Peyer's patch (tissue), 4 donors: ENCODE measurements at places on chromosomes 16 and 17. TPM values are rescaled to one million over a fixed set of nuclear protein-coding genes. Genes with fewer than 3 reads are reported as not detected.
A peak's percentile ranks its signal among the peaks of the same experiment; 100 is the strongest.

PLEKHH3 gene
- 14.0 TPM for total RNA-seq

ADAP2 gene
- total RNA-seq: 1.6 TPM

ASB16 gene
- not detected for total RNA-seq

DNA sequence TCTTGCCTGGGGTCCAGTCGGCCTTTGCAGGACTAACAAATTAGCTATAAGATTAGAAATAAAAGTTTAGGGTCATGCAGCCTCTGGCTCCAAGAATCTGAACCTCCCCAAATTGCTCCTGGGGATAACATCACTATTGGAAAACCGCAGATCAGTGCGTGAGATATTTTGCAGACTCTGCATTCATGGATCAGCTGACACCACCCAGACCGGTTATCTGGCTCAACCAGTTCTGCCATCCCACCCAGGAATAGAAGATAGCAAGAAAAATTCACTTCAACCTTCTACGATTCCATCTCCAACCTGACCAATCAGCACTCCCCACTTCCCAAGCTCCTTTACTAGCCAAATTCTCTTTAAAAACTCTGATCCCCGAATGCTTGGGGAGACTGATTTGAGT lies 4.3 kb upstream of the PGS1 start:
- no peak for DNase-seq
- peaks cover 5% of the 10 kb centered on the region for H3K4me1 ChIP-seq
- no peak overlapping the region for H3K27ac ChIP-seq
- no peaks in the 10 kb centered on the region for H3K36me3 ChIP-seq
- H3K27me3 ChIP-seq: no peaks in the 10 kb centered on the region

DNA sequence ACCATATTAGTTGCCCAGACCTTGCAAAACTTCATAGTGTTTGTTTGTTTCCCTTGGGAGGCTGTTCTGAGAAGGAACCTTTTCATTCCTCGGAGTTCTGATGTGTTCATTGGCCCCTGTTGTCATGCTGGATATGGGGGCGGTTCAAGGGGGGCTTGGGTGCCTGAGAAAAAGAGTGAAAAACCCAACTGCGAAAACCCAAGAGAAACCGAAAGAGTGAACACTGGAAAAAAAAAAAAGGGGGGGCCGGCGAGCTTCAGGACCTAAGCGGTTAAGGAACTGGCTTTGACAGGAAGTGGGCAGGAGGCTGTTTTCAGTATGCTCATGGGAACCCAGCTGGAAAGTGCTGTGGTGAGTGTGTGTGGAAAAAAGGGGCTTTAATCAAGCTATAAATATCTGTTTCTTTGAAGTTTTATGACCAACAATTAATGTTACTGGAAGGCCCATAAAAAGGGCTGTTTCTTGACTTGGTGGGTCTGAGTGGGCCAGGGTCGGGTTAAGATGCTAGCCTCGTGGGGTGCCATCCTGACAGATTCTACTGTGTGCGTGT lies 510.7 kb downstream of the MAF start:
- peaks cover 18% of the 10 kb centered on the region for H3K4me1 ChIP-seq
- no peak overlapping the region for H3K27ac ChIP-seq
- peak overlapping the region; percentile 20 for H3K4me3 ChIP-seq
- no peaks in the 10 kb centered on the region for H3K27me3 ChIP-seq
- no peaks in the 10 kb centered on the region for H3K36me3 ChIP-seq
- DNase-seq: peak; percentile 63

DNA sequence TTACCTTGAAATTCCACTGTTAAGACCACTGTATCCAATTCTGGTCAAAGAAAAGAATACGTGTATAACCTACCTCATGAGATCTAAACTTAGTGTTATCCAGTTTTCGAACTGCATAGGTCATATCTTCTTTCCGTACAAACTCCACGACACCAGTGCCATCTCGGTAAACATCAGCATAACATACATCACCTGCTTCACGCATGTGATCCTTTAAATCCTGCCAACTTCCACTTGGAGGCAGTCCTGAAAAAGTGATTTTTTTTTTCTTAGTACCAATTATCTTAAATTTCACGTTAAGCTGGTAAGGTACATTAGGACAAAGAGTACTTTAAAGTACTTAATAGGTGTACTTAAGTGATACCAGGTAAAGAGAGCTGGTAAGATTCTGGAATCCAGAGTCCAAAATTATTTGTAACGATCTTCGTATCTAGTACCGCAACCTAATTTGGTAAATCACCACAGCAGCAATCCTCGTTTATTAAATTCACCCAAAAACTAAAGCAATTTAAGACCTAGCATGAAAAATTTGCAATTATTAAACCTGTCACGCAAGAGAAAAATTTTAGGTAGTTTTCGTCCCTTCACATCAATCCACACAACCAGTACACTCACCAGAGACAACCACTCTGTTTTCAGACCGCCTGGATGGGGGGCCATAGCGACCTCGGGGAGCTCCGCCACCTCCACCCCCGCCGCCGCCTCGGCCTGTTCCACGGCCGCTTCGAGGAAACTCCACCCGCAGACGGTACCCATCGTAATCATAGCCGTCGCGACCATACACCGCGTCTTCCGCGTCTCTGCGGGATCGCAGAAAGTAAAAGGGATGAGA lies 1.1 kb downstream of the SRSF1 start:
- no peaks in the 10 kb centered on the region for H3K4me1 ChIP-seq
- H3K36me3 ChIP-seq: peaks cover 43% of the 10 kb centered on the region
- no peak for DNase-seq
- H3K27ac ChIP-seq: peak overlapping the region; percentile 98
- peak overlapping the region; percentile 80 for H3K4me3 ChIP-seq

GRCh38 chr17:50806141-50806643 lies 29.2 kb upstream of the WFIKKN2 start:
- DNase-seq: no peak
- no peak overlapping the region for H3K4me3 ChIP-seq
- no peak overlapping the region for H3K27ac ChIP-seq

DNA sequence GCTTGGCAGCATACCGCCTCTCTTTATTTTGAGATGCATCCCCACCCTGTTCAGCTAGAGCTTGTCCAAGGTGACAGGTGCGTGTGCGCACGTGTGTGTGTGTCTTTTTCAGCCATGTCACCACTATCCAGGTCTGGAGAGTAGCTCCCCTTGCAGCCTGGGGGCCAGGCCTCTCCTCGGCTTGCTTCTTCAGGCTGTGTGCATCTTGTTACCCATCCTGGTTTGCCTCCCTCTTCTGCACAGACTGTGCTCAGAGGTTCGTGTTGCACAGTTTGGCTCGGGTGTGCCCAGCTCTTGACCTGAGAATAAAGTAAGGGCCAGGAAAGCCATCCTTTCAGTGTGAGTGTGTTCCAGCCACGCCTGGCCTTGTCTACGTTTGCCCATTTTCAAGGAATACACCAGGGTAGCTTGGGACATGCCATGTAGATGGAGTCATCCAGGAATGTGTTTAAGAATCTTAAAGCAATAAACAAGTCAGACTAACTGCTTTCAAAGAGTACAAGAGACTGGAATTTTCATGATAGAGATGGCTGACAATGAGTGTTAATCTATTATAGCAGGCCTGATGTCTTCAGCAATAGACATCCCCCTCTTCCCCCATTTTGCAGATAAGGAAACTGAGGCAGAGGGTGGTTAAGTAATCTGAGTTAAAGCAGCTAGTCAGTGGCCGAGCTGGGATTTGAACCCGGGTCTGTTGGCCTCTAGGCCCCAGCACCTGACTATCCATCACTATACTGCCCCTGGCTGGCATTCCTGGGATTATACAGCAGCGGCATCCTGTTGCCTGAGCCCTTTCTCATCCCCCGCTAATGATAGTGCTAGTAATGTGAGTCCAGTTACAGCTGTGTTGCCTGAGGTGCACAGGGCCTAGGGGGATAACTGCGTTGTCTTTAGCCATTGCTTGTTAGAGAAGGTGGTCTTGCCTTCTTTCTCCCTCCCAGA lies 77.9 kb downstream of the KSR1 start:
- no peak for DNase-seq
- H3K27me3 ChIP-seq: no peaks in the 10 kb centered on the region
- no peak overlapping the region for H3K4me3 ChIP-seq

DNA sequence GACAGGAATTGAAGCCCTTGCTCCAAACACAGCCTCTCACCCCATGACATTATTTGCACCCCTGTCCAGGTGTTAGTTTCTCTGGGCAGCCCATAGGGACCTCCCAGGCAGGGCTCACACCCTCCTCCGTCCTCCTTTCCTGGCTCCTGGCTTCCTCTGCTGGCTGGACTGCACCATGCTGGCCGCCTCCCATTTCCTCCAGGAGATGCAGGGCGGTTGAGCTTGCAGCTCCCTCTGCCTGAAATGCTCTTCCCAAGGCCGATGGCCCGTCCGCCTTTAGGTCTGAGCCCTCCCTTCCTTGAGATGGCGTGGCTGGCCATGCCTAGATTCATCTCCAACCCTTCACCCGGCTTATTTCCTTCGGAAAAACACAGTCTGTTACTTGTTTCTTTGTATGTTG lies 334.8 kb downstream of the SNX29 start:
- H3K4me1 ChIP-seq: no peaks in the 10 kb centered on the region
- DNase-seq: no peak
- H3K36me3 ChIP-seq: no peaks in the 10 kb centered on the region
- H3K4me3 ChIP-seq: no peak overlapping the region

DNA sequence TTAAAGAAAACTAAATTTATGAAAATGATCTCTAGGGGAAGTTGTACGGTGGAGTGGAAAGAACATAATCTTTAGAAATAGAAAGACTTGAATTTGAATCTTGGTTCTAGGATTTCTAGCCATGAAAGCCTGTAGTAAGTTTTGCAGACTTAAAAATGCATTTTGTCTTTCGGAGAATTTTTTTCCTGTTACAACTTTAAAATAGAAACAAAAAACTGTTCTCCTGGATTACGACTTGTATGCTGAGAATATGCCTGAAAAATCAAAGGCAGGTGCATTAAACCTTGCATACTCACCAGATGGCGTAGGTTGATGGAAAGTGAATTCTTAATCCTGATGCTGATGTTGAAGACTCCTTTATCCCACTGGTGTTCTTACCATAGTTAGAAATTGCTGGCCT lies 7.5 kb upstream of the MPHOSPH6 start:
- no peaks in the 10 kb centered on the region for H3K36me3 ChIP-seq
- no peak overlapping the region for H3K4me3 ChIP-seq
- H3K4me1 ChIP-seq: no peaks in the 10 kb centered on the region
- no peak overlapping the region for H3K27ac ChIP-seq
- DNase-seq: no peak

DNA sequence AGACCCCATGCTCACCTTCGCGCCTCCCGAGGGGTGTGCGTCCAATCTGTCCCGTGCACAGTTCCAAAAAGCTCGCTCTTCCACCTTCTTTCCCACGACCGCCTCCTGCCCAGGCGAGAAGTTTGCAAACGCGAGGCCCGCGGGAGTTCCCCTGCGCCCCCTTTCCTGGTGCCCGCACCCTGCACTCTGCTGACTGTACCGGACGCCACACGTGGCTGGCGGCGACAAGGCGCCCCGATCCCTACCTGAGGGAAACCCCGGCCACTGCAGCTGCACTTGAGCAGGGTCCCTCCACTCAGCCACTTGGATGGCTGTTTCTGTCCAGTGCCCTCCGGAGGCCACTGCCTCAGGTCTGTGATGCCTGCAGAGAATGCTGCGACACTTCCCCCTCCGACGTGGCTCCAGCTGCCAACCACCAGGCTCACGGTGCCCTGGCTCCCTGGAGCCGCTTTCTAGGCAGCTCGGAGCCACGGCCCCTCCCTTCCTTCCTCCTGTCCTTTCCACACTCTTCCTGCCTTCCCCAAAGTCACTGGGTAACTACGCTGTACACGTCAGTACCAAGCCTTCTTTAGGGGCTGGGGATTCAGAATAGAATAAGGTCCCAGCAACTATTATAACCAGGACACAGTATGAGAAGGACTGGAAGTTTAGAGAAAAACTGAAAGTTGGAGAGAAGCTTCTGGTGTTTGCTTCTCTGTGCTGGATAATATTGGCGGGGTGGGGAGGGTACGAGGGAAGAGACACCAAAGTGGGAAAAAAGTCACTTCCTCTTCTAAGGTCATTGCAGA lies at the start of gene MLKL:
Gene MLKL, minus strand, starts transcription at position 425 of the 788 bp plus-strand sequence. CDS start 5,105 bp downstream, outside the sequence.
- no peaks in the 10 kb centered on the region for H3K36me3 ChIP-seq
- peak within 1 kb of the TSS; percentile 75 for H3K4me3 ChIP-seq
- H3K27ac ChIP-seq: peak within 1 kb of the TSS; percentile 91
- no peaks in the 10 kb centered on the region for H3K27me3 ChIP-seq
- DNase-seq: peak; percentile 75

DNA sequence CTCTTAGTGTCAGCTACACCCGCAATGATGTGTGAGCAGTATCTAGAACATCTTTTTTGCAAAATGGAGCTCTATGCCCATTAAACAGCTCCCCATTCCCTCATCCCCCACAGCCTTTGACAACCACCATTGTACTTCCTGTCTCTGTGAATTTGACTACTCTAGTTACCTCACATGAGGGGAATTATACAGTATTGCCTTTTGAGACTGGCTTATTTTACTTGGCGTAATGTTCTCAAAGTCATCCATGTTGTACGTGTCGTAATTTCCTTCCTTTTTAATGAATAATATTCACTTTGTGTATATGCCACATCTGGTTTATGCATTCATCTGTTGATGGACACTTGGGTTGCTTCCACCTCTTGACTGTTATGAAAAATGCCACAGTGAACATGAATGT lies 23.2 kb upstream of the CCL22 start:
- no peak overlapping the region for H3K27ac ChIP-seq
- H3K4me3 ChIP-seq: no peak overlapping the region
- no peaks in the 10 kb centered on the region for H3K27me3 ChIP-seq

- no peak overlapping the region for H3K27ac ChIP-seq
- H3K27me3 ChIP-seq: no peaks in the 10 kb centered on the region
- no peak for DNase-seq
Observed at GRCh38 chr17:2002767-2003329, 22.3 kb downstream of the RTN4RL1 start.

DNA sequence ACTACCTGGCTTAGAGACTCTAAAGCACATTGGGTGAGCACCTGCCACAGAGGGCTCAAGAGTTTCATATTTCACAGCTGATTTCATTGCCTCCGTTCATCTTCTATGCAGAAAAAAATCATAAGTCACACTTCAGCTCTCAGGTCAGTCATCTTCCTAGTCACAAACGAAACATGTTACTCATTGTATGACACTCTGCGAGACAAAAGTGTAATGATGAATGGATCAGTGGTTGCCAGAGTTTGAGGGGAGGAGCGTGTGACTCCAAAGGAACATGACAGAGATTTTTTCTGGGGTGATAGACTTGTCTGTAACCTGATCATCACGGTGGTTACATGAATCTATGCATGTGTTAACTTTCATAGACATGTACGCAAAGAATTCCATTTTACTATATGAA lies 195.2 kb upstream of the CNTNAP4 start:
- DNase-seq: no peak
- H3K27me3 ChIP-seq: no peaks in the 10 kb centered on the region
- no peaks in the 10 kb centered on the region for H3K36me3 ChIP-seq
- no peaks in the 10 kb centered on the region for H3K4me1 ChIP-seq

GRCh38 chr17:2893422-2893914 lies 97.2 kb downstream of the RAP1GAP2 start:
- H3K36me3 ChIP-seq: no peaks in the 10 kb centered on the region
- peak; percentile 85 for DNase-seq
- H3K27me3 ChIP-seq: no peaks in the 10 kb centered on the region
- no peak overlapping the region for H3K27ac ChIP-seq
- no peak overlapping the region for H3K4me3 ChIP-seq
